ENCODE measurements at places on chromosomes 5 and 9.

GRCh38 chr9:86604741-86605140 lies 250.5 kb upstream of the TUT7 start:
- no peak for DNase-seq

GRCh38 chr5:96942078-96942477 lies 6.2 kb downstream of the LNPEP start:
- no peak for DNase-seq

GRCh38 chr5:151271336-151271735 lies 18.4 kb downstream of the GM2A start:
- no peak for DNase-seq

- DNase-seq: no peak
Measured at GRCh38 chr9:37392272-37392671, 30.2 kb upstream of the GRHPR start.

DNA sequence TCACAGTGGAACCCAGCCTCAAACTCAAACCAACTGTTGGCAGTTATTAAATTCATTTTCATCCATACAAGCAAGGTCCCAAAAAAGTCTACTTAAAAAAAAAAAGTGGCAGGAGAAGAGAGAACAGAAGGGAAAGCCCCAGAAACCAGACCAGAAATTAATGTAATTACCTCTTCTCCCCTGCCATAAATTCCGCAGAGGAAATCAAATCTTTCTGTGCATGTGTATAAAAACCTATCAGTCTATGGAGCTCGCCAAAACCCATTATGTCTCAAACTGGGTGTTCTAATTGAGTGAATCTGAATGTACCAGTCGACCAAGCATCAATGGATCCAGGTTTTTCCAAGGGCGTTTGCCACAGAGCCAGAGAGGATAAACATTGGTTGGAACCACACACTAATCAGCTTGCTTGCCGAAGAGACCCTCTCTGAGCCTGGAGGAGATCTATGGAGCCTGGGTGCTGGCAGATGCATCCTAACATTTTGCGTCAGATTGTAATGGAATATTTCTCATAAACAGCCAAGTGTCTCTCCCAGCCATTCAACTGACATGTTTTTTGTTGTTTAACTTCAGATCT lies 7.9 kb upstream of the HAND1 start:
- no peak for DNase-seq

DNA sequence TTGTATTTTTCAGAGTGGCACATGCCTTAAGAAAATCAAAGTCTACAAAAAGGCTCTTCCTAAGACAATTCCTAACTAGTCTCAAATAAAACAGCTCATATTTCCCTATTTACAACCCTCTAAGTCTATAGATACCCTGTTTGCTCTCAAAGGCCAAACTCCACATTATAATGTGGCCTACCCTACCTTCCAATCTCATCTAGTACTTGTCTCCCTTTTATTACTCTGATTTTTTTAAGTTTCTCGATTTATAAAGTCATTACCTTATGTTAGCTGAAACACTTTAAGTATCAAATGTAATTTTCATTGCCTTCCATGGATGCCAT lies 19.4 kb downstream of the KIAA1191 start:
- no peak for DNase-seq

DNA sequence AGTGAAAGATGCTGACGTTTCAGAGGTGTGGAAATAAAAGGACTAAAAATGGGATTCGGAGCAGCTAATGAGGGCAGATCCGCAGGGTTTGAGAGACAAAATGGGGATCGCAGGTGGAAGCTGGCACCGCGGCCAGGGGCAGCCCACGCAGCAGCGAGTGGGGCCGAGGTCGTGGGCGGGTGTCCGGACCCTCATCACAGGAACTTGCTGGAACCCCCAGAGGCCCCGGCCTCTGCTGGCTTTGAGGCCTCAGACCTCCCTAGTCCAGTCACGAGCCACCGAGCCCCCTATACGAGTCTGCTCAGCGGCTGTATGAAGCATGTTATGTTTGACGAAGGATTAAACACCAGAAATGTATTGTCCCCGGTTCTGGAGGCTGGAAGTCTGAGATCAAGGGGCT lies 45.8 kb upstream of the FCN1 start:
- DNase-seq: no peak

DNA sequence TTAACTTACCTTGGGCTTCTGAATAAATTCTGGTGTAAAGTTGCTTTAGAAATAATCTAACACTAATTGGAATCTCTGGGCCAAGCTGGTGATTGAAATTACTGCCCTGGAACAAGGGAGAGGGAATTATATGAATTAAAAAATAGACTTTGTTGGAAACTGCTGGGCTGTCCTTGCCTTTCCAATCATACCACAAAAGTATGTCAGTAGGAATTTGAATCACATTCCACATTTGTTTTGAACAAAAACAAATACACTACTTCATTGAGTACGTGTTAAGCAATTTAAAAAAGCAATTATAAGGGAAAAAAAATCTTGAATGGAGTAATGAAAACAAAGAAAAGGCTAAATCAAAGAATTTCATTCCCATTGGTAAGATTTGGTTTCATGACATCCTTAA lies 102.5 kb upstream of the SREK1 start:
- peak; percentile 24 for DNase-seq

- no peak for DNase-seq
Measured at GRCh38 chr5:103408408-103408807, 149.8 kb downstream of the MACIR start.

DNA sequence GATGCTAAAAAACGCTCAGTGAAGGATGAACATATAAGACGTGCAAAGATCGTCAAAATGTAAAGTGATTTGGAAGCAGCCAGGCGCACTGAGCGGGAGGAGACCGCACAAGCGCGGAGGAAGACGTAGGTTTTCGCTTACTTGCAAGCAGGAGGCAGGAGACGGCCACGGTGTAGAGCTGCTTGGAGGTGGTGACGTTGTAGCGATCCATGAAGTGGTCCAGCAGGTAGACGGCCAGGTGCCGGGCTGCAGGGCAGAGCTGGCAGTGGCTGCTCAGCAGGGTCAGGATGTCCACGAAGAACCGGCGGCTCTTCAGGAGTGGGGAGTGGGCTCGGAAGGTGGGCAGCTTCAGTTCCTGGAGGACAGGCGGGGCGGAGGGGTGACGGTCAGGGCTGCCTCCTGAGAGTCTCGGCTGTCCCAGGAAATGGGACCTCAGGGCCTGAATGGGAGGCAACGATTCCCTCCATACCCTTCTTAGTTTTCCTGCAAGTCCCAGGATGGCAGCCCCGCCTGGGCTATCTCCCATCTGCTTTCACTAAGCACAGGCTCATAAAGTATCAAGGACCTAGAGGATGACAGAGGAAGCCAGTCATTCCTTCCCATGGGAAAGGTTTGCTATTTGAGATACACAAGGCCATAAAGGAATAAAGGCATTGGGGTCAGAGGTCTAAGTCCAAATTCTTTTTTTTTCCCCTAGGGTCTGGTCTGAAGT lies 31.8 kb downstream of the CCNJL start:
- DNase-seq: no peak

- DNase-seq: no peak
Measured at GRCh38 chr9:5684101-5684500, 55.2 kb downstream of the RIC1 start.

- DNase-seq: no peak
Measured at GRCh38 chr9:129544761-129545160, 76.1 kb downstream of the C9orf50 start.

DNA sequence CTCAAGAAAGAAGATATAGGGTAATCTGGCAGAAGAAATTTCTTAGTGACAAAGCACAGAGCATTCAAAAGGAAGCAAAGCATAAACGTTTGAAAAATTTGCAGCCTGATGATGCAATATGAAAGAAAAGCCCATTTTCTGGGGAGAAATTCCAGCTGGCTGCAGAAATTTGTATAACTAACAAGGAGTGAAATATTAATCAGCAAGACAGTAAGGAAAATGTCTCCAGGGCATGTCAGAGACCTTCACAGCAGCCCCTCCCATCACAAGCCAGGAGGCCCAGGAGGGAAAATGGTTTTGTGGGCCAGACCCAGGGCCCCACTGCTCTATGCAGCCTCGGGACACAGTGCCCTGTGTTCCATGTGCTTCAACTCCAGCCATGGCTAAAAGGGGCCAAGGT lies 359.4 kb downstream of the HINT1 start:
- DNase-seq: no peak

GRCh38 chr5:88934439-88934838 lies 51.5 kb upstream of the MEF2C start:
- no peak for DNase-seq

- no peak for DNase-seq
Measured at GRCh38 chr9:88390371-88390990, 2.2 kb downstream of the SPIN1 start.

- no peak for DNase-seq
Measured at GRCh38 chr9:114856215-114856941, 50.5 kb upstream of the TNFSF15 start.

GRCh38 chr5:53678981-53679660 lies 118.7 kb downstream of the NDUFS4 start:
- no peak for DNase-seq

GRCh38 chr5:37121465-37121864 lies 127.7 kb downstream of the CPLANE1 start:
- DNase-seq: no peak

DNA sequence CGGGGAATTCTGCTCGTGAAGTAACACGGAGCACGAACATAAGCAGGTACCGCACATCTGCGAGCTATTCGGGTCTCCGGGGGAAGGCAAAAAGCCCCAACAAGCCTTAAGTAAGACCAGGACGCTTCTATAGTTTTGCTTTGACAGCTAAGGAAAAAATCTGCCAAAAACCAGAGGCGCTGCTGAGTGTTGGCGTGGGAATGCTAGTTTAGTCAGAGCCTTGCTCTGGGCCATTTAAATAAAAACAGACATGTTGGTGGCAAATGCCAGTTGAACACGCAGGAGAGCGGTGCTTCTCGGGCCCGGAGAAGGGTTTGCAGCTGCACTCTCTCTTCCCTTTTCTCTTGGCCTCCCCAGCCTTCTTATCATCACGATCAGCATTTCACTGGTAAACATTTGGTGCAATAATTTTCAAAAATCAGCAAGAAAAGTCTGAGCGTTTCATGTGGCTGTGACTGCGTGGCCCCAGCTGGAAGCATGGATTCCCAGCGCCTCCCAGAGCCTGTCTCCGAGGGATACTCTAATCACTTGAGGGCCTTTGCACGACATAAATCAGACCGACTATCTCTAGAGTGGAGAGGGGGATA lies 6.4 kb upstream of the NOTCH1 start:
- DNase-seq: no peak

DNA sequence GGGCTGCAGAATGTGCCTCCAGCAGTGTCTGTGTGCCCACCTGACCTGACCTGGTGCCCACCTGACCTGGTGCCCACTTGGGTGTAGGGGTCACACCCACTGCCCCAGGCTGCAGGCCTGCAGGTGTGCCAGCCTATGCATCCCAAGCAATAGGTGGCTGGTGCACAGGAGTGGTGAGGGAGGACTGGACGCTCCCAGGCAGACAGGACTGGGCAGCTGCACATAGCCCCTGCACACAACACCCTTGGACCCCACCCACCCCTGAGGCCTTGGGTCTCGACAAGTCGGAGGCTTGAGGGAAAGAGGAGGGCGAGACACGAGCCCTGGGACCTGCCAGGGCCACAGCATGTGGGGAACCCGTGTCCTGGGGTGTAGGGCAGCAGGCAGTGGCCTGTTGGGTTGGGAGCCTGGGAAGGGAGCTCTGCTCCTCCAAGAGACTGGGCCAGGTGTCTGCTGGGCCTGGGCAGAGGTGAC lies 10.8 kb upstream of the NRARP start:
- DNase-seq: no peak

- peak; percentile 11 for DNase-seq
Measured at GRCh38 chr5:64869419-64869818, 100.7 kb downstream of the CWC27 start.

- DNase-seq: no peak
Measured at GRCh38 chr9:91711755-91712601, 238.1 kb downstream of the ROR2 start.

GRCh38 chr9:13688223-13688989 lies 408.9 kb upstream of the MPDZ start:
- DNase-seq: no peak

DNA sequence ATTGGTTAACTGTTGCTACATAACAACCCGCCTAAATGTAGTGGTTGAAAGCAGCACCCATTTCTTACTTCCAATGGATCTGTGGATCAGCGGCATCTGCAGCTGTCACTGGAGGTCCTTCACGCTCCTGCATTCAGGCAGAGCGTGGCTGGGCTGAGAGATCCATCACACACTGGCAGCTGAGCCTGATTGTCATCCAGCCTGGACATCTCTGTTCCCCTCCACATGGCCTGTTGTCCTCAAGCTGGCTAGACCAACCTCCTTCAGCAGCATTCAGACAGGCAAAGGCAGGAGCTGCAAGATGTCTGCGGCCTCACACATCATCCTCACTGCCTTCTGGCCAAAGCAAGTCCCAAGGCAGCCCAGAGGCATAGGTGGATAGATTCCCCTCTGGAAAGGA lies 36.9 kb downstream of the DYNC2I2 start:
- DNase-seq: no peak
